Stomach (tissue), 19 donors: ENCODE measurements at places on chromosomes 7 and 10. TPM values are rescaled to one million over a fixed set of nuclear protein-coding genes. Genes with fewer than 3 reads are reported as not detected.

TMEM139 gene
- 9.6 TPM for total RNA-seq

PILRA gene
- not detected for total RNA-seq

SND1 gene
- 129 TPM for total RNA-seq

PDE1C gene
- total RNA-seq: 4.9 TPM

CNPY1 gene
- total RNA-seq: not detected

TMEM229A gene
- total RNA-seq: 0.29 TPM

NEUROD6 gene
- total RNA-seq: not detected

ATP6V1F gene
- 86.2 TPM for total RNA-seq

UTF1 gene
- not detected for total RNA-seq

POMZP3 gene
- 11.9 TPM for total RNA-seq

ITGA8 gene
- total RNA-seq: 35.0 TPM

PNLIPRP2 gene
- not detected for total RNA-seq

NOD1 gene
- 4.9 TPM for total RNA-seq

- DNase-seq: peak; percentile 35
Measured at GRCh38 chr7:22651534-22652243, 75.3 kb upstream of the IL6 start.

- peak; percentile 46 for DNase-seq
Measured at GRCh38 chr7:7114575-7115291, 67.6 kb upstream of the C1GALT1 start.

GRCh38 chr10:12768156-12769100 is 233.1 kb downstream of the CCDC3 start:
- no peak for DNase-seq

DNA sequence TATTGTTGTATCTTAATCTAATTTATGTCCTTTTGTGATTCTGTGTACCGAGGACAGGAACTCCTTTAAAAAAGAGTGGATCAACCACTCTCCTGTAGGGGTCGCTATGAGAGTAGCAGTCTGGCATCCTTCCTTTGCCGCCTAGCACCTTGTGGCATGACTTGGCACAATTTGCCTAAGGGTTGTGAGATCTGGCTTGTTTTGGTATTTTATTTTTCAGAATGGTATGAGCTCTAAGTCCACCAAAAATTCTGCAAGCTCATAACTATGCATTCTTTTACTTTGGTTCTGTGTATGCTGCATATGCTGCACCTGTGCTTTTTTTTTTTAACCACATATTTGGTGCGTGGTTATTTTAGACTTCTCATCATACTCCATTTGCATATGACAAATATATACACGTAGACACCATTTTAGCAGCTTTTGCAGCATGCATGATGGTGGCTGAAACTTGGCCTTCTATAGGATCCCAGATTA is 112.8 kb downstream of the CDK14 start:
- DNase-seq: peak; percentile 62

DNA sequence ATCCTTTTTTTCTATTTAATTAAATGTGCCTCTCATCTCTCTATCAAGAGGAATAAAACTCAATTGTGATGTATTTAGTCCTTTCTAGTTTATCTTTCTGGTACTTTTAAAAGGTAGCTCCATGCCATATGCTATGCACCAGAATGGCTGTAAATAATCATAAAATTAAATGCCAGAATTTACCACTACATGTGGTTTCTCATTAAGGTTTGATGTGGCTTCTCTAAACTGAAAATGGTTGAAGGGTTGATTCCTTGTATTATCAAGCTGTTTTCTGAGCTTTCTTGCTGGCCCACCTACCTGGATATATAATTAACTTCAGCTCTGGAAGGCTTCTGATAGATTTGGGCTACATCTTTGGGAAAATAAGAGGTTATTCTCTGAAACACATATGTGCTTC is 171.9 kb upstream of the RHOBTB1 start:
- no peak for DNase-seq

GRCh38 chr7:2358968-2359527 is 4.4 kb downstream of the EIF3B start:
- no peak for DNase-seq

GRCh38 chr10:44986670-44987069 is 8.1 kb upstream of the DEPP1 start:
- no peak for DNase-seq

DNA sequence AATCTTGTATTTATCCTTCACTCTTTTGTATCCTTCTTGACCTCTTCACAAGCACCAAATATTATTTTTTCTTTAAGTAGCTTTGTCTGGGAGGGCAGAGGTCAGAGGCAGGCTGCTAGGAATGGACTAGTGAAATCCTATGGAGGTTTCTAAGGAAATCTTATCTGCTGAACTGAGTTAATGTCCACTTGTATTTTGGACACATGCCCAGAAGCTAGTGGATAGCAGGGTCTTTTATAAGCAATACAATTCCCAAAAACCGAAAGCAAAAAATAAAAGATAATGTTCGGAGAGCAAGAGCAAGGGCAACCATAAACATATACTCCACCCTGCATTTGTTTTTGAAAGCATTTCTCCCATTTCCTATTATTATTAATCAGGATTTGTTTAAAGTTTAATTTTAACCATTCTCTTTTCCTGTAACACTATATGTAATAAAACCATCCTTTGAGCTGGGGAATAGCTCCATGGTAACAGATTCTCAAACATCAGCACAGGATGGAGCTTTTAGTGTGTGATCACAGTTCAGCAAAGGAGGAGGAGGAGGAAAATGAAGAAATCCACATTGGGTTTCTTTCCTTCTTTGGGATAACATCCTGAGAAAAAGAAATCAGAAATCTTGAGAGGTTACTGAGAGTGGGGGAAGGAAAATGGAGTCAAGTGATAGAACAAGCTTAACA is 328.2 kb upstream of the LRRN3 start:
- no peak for DNase-seq

DNA sequence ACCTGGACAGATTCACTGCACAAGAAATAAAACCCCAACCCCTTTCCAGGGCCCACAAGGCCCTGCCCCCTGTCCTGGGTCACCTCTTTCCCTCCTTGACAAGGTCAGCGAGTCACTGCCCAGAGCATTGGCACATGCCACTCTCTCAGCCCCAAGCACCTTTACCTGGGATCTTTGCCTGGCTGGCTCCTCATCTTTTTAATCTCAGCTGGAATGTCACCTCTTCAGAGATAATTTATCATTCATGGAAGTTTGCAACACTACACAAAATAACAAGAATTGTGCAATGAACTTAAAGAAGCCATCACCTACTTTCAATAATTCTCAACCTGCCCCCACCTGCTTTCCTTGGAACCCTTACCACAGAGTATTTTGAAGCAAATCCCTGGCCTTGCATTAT is 19.2 kb downstream of the ANTXRL start:
- DNase-seq: no peak

GRCh38 chr10:12663863-12664262 is 314.5 kb downstream of the CAMK1D start:
- DNase-seq: no peak

GRCh38 chr10:76492026-76492425 is 1060.6 kb downstream of the LRMDA start:
- no peak for DNase-seq

DNA sequence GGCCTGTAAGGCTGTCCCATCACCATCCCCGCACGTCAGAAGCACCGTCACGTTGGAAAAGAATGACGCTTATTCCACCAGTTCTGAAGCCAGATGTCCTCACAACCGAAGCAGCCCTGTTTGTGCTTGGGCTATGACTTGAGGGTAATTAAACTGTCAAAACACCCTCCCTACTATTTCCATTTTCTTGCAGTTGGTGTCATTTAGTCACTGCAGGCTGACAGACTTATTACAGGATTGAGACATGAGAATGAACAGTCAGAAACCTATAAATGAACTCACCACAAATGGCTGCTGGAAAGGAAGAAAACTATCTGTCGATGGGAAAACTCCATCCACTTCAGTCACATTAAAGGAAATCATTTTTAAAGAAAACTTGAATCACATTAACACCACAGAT is 85.3 kb downstream of the VOPP1 start:
- DNase-seq: no peak

GRCh38 chr10:84208023-84208422 is 13.7 kb downstream of the CDHR1 start:
- no peak for DNase-seq

GRCh38 chr7:66409493-66409892 is 204.4 kb downstream of the TPST1 start:
- DNase-seq: no peak

DNA sequence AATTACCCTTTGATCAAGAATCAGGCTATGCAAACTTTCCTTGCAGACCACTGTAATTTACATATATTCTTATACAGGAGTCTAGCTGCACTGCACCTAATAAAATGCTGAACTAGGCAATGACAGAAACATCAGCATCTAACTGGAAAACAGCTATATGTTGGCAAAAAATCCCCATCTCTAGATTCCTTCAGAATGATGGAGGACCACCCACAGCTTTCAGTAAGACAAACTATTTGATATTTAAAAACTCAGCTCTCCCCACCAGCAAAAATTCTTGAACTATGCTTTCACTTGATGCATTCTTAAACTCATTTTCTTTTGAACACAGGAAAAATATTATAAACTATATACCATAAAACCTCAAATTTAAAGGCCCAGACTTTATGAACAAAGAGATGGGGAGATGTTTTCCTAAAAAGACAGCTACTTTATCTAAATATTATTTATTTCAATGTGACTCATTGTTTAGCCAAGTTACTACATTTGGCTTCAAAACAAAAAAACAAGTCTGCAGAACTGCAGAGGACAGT is 77.4 kb downstream of the SEMA3C start:
- DNase-seq: no peak

DNA sequence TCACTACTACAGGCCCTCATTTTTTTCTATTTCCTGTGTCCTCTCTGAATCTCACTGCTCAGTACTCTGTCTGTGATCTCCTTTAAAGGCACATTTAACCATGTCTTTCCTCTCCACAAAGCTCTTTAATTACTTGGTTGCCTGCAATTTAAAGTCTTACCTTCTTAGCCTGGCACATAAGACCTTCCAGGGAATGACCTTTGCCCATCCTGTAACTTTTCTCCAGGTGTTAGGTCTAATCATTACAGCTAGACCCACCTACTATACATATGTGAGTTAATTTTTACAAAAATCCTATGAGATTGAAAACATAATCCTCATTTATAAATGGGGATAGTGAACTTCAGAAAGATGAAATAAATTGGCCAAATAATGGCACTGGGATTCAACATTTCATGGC is 244.1 kb upstream of the RHOBTB1 start:
- no peak for DNase-seq

- no peak for DNase-seq
Measured at GRCh38 chr7:18889436-18889835, 228.0 kb downstream of the TWIST1 start.

DNA sequence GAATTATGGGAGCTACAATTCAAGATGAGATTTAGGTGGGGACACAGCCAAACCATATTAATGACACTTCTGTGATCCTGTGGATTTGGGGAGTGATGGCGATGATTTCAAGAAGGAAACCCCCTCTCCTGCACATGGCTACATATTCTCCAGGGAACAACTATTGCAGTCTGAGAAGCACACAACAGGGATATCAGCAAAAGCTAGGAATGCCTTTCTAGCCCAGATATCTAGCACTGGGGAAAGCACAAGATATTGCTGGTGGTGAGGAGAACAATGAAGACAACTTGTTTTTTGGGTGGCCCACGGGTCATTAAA is 24.3 kb downstream of the EPDR1 start:
- no peak for DNase-seq

DNA sequence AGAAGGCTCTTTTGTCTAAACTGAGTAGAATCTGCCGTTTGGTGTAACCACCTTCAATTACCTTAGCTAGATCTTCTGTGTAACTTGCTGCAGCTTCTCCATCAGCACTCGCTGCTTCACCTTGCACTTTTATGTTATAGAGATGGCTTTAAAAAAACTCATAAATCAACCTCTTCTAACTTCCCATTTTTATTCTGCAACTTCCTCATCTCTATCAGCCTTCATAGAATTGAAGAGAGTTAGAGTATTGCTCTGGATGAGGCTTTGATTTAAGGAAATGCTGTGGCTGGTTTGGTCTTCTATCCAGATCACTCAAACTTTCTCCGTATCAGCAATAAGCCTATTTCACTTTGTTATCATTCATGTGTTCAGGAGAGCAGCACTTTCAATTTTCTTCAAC is 1131.9 kb upstream of the CELF2 start:
- no peak for DNase-seq

DNA sequence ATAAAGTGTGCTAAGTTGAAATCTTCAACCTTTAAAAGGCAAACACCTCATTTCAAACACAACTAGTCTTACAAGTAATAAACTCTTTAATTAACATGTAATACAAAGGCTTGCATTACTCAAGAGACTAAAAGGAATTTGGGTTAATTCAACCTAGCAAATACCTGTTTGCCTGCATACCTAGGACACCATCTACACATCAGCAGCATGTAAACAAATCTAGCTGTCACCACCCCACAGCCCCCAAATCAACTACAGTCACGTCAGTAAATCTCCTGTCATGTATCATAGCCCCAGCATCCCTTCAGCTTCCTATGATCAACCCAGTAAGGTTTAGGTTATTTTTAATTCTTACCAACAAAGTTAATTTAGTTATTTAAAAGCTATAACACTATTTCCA is 33.5 kb downstream of the ZNF800 start:
- DNase-seq: no peak

DNA sequence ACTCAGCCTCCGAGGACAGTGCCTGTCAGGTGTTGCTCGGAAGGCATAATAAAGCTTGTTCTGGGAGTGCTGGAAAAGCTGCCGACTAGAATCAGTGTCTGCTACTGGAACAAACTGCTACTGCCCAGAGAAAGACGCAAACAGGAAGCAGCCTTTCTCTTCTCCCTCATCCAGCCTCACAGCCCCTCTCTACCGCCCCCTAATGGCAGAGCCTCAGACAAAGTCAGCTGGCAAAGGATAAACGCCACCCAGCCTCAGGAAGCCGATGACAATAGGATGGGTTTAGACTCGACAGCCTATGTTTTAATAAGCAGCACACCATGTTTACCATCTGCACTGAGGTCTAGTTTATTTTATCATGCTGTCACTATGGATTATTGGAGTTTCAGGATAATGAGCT is 169.5 kb upstream of the LYZL1 start:
- DNase-seq: peak; percentile 59

- DNase-seq: no peak
Measured at GRCh38 chr10:100742076-100742771, 3.2 kb upstream of the PAX2 start.

DNA sequence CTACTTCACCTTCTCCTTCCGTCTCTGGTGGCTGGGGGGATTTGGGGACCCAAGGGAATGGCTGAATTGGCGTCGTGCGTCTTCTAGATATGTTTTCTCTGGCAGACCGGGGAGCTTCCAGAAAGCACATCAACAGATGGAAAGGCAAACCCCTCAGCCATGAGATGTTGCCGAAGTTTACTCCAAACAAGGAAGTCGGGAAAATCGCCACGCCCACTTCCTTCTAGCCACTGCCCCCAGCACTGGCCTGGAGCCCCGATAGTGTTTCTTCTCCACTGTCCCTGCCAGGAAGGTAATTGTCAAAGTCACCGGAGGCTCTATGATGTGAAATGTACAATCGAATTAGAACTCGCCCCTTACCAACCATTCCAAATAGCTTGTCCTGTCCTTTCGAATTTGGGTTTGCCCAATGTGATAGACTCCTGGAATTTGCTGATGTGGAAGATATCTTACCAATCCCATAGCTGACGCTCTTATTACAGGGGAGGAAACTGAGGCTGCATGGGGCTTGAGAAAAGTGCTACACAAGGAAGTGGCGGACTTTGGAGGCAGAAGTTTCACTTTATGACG is 191.0 kb downstream of the LSM5 start:
- DNase-seq: no peak

GRCh38 chr7:45149606-45150005 is 8.0 kb upstream of the RAMP3 start:
- DNase-seq: no peak
